Stimulated activated CD4-positive, alpha-beta T cell treated with anti-CD3 and anti-CD28 coated beads, Interleukin-12 subunit alpha, Interleukin-12 subunit beta, amount 100 ng/mL, for 4 hours (primary cell): ENCODE measurements at places on chromosomes 5 and 9.

GRCh38 chr5:2748179-2748860 is 3.2 kb downstream of the IRX2 start:
- DNase-seq, result no peak

DNA sequence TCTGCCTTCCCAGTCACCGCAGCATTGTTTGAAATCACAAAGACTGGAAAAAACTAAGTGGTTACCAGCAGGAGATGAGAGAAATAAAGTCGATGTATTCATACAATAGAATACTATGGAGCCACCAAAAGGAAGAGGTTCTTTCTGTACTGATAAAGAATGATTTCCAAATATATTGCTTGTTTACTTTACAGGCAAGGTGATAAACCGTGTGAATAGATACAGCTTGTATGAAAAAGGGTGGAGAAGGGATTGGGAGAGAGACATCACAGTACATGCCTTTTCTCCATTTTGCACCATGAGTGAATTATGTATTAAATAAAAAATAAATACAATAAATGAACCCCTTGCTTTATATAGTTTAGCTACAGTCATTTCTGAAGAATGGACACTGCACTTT is 91.7 kb downstream of the RFK start:
- no peak for DNase-seq

DNA sequence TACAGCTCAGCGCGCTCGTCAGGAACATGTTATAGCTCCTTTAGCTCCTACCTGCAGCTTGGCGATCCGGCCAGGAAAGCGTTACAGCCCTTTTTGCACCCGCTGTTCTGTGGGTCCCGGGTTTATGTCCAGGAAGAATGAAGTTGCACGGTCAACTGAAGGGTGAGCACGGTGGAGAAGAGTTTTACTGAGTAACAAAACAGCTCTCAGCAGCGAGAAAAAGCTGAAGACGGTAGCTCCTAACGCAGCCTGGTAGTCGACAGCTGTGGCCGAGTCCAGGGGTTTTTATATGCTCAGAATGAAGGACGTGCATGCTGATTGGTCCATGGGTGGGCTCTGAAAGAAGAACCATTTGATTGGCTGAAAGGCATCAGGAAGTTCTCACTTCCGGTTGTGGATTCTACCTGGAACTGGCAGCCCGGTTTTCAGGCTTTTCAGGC is 1830.1 kb upstream of the NUDT12 start:
- no peak for DNase-seq

GRCh38 chr5:139964266-139964993 is 78.7 kb downstream of the NRG2 start:
- no peak for DNase-seq

DNA sequence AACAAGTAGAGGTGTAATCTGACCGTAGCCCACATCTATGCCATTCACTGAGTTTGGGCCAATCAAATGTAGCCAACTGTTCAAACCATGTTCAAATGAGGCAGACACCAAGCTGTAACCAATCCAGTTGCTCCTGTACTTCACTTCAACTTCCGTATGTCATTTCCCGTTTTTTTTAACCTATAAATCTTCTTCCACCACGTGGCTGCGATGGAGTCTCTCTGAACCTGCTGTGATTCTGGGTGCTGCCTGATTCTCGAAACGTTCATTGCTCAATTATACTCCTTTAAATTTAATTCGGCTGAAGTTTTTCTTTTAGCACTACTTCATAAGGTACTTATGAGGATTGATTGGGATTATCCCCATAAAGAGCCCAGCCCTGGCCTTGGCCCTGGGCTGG is 179.7 kb downstream of the PIK3R1 start:
- DNase-seq, result no peak

DNA sequence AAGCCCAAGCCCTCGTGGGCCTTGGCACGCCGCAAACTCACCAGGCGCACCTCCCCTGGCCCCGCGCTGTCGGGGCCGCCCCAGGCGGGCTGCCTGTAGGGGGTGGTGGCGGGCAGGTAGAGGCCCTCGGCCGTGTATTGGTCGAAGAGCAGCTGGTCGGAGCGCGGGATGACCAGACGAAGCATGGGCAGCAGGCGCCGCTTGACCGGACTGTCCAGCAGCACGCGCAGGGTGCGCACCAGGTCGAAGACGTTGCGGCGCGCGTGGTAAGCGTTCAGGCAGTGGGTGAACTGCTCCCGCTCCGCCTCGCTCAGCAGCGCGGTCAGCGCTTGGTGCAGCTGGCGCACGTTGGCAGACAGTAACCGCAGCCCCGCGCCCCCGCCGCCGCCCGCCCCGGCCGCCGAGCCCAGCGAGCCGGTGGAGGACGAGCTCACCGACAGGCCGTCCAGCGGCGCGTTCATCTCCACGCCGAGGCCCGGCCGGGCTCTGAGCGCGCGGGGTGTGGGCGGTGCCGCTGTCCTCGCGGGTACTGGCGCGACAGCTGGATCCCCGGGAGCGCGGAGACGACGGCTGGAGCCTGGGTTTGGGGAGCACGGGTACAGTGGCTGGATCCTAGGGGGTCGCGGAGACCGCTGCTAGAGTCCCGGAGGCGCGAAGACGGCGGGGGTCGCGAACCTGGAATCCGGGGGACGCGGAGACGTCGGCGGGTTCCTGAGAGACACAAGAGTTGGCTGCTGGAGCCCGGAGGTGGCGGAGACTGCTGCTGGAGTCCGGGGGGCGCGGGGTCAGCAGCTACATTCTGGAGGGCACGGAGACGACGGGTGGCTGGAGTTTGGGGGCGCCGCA is 709 bp downstream of the WHRN start:
- peak; percentile 34 for DNase-seq

DNA sequence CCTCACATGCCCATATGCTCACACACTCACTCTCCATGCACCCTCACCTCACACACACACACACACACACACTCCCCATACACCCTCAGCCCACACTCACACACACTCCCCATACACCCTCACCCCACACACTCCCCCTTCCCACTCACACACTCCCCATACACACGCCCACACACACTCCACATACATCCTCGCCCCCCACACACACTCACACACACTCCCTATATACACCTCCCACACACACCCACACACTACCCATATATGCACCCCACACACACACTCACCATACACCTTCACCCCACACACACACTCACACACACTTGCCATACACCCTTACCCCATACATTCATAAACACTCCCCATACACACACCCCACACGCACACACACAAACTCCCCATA is 550.7 kb upstream of the DAP start:
- DNase-seq, result no peak

DNA sequence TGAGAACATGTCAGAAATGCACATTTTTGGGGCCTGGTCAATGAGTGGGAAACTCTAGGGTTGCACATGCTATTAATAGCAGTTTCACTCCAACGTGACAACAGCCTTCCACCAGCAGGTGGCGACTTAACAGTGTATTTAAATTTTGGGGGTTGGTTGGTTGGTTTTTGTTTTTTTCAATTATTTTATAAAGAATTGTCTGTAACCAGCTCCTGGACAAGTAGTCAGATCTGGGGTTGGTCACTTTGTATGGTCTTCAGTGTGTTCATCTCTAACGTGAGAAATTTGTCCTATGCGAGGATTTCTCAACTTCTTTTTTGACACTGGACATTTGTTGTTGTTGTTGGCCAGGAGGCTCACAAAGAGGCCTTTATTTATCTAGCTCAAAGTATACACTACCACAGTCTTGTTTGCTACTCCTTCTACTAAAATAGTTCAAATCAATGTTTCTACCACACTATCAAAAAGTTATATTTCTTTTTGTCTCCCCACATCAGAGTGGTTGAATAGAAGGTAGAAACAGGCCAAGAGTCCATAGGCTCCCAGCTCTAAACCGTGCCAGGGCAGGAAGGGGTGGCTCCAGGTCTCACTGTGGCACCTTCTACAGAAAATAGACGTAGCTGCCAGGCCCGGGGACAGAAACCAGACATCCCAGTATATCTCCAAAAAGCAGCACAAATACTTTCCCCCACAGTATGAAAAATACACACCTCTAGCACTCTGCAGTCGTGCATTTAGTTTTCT is 110.4 kb downstream of the TRPM6 start:
- DNase-seq, result peak; percentile 62

DNA sequence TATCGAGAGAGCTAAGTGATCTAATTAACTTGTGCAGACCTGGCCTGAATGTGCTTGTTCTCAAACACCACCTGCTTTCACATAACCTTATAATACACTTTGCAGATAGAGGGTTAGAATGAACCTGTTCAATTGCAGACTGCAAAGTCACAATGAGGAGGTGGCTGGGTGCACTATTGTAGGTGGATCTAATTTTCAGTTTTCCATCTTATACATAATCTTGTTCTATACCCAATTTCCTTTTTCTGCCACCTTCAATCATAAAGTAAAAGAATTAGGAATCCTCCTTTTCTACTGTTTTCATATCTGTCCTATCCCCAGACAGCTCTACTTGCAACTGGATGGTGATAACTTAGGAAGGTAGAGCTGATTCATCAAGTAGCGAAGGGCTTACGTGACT is 68.8 kb upstream of the APC start:
- no peak for DNase-seq

GRCh38 chr9:126550891-126551351 is 62.8 kb upstream of the LMX1B start:
- DNase-seq, result no peak

DNA sequence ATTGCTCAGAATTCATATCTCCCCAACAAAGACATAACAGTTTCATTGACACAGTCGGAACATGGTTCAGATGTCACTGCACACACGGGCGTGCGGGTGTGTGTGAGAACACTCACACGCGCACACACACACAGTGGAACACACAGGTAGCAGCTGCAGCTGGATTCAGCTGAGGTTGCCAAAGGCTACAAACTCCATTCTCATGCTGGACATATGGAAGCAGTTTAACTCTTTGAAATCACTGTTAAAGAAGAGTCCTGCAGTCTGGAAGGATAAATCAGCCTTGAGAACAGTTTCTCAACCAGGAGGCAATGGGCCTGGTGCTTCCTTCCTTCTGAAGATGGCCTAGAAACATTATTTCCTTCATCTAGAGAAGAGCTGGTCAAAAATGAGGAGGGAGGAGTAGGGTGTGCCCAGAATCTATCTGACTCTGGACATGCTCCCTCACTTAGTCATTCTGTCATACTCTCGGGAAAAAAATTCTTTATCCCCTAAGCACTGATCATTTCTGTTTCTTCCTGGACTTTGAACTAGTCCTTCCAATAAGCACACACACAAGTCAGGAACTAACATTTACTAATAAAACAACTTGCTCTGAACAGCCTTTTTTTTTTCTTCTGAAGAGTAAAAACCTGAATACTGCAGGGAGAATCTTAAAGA is 160.6 kb downstream of the ZDHHC21 start:
- DNase-seq, result no peak

DNA sequence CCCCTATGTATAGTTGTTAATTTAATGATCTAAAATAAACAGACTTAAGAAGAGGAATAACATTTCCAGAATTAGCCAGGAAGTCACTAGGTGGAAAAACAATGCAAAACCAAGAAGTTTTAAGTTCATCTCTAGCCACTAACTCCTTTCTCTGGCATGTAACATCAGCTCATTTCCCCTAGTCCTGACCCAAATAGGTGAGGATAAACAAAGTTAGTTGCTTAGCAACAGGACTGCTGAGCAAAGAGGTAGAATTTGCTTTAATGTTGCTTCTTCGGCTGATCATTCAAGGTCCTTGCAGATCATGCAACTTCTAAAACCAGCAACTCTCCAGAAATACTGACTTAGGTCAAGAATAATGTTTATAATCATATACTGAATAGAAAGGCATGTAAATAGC is 675.8 kb downstream of the CETN3 start:
- DNase-seq, result no peak

- no peak for DNase-seq
These were observed 49.2 kb upstream of the ACO1 start for GRCh38 chr9:32334916-32335895.

- no peak for DNase-seq
These were observed 2263.8 kb upstream of the ACO1 start for GRCh38 chr9:30120666-30121065.

GRCh38 chr5:7816535-7816901 is 34.4 kb downstream of the CFAP90 start:
- DNase-seq, result no peak

DNA sequence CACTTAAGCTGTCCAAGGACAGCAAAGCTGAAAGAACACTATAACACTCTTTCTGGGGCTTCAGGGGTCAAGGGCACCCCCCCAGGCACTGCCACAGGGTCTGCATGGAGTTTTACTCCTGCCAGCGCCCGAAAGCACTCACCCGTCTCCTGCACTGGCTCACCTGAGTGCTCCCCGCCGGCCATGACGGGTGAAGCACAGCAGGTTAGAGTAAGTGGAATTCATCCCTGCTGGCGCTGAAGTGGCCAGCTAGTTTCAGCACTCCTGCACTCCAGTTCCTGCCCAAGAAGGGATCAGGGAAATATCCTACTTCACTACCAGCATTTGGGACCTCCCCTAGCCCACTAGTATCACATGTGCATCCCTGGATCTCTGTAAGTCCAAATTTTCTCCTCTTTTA is 516.0 kb downstream of the ZNF608 start:
- DNase-seq, result no peak

DNA sequence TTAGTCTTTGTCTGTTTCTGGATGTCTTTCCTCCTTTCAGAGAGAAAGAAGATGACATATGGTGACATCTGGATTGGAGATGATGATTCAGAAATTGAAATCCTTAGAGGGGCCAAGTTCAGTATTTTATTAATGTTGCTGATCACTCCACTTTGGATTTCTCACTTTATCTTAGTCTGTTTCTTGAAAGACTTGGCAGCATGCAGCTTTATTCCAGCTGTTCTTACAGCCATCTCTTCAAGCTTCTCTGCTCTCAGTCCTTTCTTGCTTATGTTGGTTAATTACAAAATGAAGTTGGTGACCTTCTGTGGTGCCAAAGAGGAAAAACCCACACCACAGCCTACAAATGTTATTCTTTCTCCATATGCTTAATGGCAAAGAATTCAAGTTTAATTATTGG is 62.1 kb downstream of the SNCAIP start:
- DNase-seq, result no peak

DNA sequence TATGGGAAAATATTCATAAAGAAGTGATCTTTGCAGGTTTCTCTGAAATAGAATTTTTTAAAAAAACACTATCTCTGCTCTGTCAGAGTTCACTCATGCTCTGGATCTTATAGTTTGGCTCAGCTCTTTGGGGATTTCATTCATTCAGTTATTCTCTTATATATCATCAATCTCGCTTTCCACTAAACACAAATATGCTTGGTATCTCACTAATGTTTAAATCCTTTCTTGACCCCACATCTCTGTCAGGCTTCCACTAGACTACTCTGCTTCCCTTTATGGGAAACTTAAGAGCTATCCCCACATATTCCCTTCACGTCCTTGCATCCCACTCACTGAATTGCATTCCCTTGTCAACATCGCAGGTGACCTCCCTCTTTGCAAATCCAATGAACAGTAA is 396.1 kb downstream of the ENC1 start:
- DNase-seq, result no peak

DNA sequence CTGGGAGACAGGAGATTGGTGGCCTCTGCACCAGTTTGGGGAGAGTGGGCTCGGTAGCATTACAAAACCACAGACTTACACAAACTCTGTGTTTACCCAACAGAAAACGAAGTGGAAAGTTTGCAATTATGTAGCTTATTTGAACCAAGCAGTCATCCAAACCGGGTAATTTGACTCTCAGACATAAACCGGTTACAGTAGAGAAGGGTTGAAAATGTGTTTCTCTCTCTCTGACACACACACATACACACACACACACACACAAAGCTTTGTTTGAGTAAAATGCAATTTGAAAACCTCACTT is 97.1 kb upstream of the ZNF608 start:
- no peak for DNase-seq
